ENCODE measurements at places on chromosomes 11 and 22.

- no peak for DNase-seq
Measured at GRCh38 chr11:21896746-21897602, 295.9 kb upstream of the ANO5 start.

DNA sequence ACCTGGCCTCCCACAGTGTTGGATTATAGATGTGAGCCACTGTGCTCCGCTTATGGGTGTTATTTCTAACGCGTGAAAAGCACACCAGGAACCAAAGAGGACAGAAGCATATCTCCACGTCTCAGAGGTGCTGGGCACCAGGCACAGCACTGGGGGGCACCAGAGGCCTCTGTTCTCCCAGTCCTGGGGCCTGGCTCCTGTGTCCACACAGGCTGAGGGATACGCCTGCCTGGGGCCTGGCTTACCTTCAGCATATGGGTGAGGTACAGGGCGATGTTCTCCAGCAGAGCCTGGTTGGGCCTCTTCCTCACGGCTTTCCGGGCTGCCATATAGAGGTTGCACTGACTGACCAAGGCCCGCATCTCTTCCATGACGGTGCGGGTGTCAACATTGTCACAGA, 24.7 kb upstream of the NAP1L4 start:
- no peak for DNase-seq

- DNase-seq, result no peak
Measured at GRCh38 chr11:70913715-70914231, 338.6 kb downstream of the SHANK2 start.

DNA sequence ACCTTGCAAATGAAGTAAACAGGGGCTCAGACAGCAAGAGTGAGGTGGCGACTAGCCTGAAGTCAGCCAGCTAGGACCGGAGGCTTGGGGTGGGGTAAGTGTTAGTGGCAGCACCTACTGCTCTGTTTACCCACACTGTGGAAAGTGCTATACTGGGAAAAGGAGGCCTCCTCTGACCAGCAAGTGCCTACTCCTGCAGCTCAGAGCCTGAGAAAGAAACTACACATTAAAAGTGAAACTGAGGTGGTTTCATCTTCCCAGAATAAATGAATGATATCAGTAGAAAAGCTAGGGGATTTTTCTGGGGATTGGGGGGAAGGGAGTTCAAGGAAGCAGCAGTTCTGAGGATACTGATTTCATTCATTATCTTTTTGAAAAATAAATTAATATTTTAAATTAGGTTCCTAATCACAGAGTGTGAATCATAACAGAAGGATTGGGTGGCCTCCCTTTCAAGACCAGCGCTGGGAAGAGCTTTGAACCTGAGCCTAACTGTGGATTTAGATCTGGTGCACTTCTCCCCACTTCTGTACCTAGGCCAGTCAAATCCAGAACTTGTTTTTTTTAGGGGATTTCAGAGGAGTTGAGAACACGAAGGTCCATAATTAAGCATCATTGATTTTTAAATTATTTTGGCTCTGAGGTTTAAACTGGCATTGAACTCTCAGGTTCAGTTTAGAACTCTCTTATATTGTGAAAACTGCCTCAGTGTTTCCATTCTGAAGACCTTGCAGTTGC, 48.1 kb upstream of the GRAMD1B start:
- peak; percentile 94 for DNase-seq

DNA sequence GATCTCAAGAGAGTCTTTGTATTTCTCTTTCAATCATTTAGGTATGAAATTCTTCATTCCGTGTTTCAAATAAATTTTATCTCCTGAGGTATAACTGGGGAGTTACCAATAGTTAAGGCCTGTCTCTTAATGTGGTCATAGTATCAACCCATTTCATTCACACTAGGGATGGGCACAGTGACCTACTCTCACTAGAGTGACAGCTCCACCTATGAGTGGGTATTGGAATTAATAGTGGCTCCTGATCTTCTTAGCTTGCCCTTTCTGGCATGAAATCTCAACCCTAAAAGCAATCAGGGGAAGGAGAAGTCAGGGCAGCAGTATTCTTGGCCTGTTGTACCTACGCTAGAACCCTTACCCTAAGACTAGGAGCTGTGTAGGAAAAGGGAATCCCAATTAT, 507.7 kb downstream of the FAM181B start:
- DNase-seq, result no peak

DNA sequence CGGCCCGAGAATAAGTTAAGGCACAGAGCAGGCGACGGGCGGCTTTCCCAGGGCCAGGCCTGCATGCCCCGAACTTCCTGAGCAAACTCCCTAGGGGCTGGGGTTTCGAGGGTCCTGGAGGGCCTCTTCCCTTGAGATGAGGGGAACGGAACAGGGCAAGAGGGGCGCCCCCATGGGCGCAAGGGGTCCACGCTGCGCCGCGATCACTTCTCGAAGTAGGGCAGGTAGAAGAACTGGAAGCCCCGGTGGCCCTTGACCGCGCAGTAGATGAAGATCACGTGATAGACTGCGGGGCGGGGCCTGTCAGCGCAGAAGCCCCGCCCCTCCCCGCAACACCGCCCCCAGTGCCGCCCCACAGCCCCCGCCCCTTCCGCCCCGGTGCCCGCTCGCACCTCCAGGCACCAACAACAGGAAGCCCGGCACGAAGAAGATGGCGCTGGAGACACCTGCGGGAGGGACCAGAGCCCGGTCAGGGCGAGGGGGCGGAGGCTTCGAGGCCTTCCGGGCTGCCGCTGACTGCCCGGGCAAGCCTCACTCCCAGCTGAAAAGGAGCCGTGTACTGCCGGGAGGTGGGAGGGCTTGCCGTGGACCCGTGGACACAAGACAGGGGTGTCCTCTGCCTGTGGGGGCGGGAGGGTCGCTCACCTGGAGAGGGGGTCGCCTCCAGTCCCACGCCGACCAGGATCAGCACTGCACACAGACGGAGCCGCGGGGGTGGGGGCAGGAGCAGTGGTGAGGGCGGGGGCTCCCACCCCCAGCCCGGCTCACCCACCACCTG, 4.5 kb downstream of the TMEM134 start:
- DNase-seq, result peak; percentile 98

GRCh38 chr11:116185551-116185950, 587.2 kb downstream of the BUD13 start:
- no peak for DNase-seq

DNA sequence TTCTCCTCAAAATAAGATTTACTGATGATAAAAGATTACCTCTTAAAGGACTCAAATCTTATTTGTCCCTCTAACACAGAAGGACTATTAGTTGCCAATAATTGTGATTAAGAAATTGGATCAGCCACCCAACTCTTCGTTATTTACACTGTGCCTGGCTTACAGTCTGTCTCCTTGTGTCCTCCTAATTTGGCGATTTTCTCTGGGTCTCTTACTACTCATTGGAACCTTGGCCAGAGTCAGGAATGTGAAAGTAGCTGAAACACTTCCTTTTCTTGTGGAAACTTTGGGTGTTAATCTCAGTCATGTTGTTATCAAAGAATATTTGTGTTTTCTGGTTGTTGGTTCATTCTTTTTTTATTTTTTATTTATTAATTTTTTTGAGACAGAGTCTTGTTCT, 83.2 kb downstream of the TEAD1 start:
- no peak for DNase-seq

DNA sequence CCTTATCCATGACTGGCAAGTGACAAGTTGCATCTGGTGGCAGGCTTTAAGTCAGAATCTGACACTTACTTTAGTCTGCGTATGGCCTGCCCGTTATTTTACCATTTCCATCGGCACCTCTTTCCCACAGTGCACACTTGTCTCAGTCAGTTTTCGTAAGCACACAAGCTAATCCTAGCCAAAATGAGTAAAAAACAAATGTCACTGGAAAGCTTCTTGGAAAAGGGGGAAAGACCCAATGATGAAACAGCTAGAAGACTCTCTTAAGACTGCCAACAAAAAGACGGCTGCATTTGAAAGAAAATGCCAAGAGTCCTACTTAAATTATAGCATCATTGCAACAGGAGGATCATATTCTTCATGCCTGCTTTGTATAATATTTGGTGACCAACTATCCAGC, 457.9 kb upstream of the ISX start:
- no peak for DNase-seq

DNA sequence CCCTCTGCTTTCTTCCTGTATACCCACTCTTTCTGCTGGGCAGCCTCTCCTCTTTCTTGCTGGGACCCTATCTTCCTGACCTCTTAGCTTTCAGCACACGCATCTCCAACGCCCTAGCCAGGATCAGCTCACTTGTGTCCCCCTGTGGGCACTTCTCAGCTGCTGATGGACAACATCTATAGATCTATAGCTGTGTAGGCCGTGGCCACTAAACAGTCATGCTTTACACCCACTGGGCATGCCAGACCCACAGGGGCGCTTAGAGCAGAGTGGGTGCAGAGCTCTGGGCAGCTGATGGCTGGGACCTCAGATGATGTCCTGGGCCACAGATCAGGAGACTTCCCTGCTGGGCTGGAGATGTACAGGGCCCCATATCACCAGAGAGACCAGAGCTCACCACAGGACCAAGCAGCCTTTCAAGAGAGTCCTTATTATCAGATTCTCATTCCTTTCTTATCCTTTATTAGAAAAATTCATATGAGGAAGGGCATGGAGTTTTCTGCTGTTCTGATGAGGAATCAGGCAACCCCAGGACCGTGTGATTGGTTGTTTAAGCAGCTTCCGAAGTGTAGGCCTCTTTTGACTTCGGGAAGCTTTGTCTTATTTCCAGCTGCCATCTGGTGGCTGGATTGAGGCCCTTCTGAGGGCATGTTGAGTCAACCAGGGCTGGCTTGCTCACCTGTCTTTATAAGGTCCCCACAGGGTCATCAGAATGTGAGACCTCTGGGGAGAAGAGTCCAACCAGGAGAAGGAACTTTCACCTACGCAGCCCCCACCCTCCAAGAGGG, 60.5 kb downstream of the OSBP2 start:
- peak; percentile 77 for DNase-seq

- no peak for DNase-seq
Measured at GRCh38 chr22:35971456-35972119, 57.0 kb downstream of the RBFOX2 start.

DNA sequence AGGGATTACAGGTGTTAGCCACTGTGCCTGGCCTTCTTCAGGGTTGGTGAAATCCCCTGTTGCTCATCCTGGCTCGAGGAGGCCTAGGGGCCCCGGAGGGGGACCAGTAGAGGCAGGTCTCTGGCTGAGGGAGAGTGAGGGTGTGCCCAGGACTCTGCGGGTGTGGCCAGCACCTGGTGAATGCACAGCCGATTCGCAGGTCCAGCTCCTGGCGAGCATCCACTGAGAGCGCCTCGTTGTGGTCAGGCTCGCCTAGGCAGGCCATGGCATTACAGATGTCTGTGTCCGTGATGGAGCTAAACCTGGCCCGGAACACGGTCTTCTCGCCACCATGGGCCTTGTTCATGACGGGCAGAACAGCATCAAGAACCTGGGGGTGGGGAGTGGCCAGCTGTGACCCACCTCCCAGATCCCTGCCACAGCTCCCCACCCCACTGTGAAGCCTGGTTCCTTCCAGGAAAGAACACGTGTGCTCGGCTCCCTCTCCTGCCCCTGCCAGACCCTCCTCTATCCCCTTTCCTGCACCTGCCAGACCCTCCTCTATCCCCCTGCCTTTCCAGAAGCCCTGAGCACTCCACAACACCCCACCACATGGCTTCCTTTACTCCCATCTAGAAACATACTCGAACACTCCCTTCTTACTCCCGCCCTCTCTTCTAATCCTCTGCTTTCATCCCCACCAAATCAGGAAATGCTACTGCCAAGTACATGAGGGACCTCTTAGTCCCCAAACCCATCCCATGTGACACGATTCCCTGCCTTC, 12.4 kb downstream of the TOP3B start:
- DNase-seq, result no peak

DNA sequence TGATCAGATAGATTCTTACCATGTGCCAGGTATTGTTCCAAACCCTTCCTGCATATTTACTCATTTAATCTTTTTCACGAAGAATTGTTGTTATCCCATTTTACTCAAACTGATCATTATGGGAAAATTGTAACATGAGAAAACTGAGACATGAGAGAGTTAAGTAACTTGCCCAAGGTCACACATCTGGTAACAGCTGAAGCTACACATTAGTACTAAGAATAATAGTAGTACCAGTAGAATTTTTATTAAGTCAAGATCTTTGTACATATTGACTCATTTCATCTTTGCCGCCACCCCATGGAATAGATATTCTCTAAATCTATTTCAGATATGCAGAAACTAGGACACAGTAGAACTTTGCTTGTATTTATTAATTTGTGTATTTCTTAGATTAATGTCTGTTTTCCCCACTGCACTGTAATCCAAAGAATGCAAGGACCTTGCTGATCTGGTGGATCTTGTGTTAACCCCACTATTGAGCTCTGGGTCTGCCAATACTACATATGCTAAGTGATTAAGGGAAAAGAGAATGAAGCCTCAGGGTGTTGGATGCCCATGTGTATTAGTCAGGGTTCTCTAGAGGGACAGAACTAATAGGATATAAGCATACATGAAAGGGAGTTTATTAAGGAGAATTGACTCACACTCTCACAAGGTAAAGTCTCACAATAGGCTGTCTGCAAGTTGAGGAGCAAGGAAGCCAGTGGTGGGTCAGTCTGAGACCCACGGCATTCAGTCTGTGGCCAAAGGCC, 72.8 kb downstream of the PARVA start:
- DNase-seq, result no peak

GRCh38 chr11:105045676-105046296, 651 bp upstream of the CARD16 start:
- DNase-seq, result no peak

- no peak for DNase-seq
Measured at GRCh38 chr11:33575311-33575710, 125.3 kb downstream of the C11orf91 start.

GRCh38 chr11:118924591-118925585, 838 bp downstream of the BCL9L start:
- peak; percentile 71 for DNase-seq

GRCh38 chr11:78740199-78741071, 165.8 kb upstream of the NARS2 start:
- no peak for DNase-seq

GRCh38 chr11:121459413-121460017, 6.7 kb upstream of the SORL1-AS1 start:
- no peak for DNase-seq

- no peak for DNase-seq
Measured at GRCh38 chr11:64620381-64620971, 29.5 kb downstream of the SLC22A12 start.

DNA sequence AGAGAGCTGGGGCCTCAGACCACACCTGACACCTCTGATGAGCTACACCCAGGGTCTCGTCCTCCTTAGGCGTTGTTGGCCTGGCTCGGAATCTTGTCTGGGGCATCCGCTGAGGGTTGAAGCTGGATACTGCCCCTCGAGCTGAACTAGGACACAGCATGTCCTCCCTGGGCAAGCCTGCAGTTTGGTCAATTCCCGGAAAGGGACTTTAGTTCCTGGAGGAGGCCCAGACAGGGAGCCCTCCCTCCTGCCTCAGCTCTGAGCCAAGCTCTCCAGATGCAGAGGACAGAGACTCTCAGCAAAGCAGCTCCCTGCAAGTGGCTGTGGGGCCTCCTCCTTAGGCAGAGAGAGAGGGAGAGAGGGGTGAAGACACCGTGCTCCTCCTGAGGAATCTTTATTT, 4.9 kb downstream of the APOL3 start:
- no peak for DNase-seq
